ENCODE measurements at places on chromosomes 5 and 9.
A peak's percentile ranks its signal among the peaks of the same experiment; 100 is the strongest.

GRCh38 chr9:127972236-127972871, 8.4 kb downstream of the EEIG1 start:
- DNase-seq, result no peak

DNA sequence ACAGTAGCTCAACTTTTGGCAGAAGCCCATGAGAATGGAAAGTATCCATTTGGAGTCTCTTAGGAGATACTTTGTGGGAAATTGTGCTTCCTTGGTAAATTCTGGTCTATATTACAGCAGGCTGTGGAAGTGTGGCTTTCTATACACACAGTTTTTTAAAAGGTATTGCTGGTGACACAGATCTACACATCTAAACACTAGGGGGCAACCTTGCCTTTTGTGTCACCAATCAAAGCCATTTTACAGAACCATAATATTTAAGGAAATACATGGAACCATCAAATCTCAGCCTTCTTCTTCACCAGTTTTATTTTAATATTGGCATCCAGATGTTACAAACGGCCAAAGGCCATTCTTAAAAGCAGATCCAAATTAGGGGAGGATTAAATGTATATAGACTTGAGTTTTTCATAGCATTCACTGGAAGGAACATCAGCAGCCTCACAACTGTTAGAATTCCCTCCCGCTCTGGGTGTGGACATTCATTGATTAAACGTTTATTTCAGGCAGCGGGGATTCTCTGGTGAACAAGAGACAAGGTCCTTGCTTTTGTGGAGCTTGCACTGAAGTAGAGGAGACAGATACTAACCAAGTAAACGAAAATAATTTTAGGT, 132.4 kb upstream of the EPB41L4A start:
- peak; percentile 53 for DNase-seq

- DNase-seq, result peak; percentile 66
Observed at GRCh38 chr5:79990598-79991507, at the start of gene MTX3. TSS of gene MTX3 (minus strand) at chr5:79991262. CDS start at chr5:79991238, 24 bp downstream.

DNA sequence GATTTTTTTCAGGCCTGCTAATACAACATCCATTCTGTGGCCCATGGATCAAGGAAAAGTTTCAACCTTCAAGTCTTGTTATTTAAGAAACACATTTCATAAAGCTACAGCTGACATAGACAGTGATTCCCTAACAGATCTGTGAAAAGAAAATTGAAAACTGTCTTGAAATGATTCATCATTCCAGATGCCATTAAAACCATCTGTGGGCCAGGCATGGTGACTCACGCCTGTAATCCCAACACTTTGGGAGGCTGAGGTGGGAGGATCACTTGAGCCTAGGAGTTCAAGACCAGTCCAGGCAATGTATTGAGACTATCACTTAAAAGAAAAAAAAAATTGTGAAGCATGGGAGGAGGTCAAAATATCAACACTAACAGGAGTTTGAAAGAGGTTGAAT, 6.0 kb downstream of the RAPGEF6 start:
- DNase-seq, result peak; percentile 48

DNA sequence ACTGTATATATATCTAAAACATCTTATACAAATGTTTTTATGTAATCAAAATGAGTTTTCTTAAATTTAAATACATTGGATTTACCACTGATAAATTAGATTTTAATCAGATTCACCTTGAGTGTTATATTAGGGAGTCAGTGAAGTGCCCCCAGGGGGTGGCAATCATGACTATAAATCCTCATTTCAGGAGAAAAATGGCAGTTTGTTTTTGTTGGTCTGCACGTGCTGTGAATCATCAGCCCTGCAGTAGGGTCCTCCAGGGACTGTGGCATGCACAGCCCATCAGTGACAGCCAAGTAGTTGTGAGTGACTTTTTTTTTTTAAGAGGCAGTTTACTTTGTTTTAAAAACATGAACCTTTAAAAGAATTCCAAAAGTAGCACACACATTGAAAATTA, 65.2 kb downstream of the ZSWIM6 start:
- no peak for DNase-seq

- peak; percentile 55 for DNase-seq
Observed at GRCh38 chr9:121246821-121247561, 21.0 kb upstream of the GSN start.

DNA sequence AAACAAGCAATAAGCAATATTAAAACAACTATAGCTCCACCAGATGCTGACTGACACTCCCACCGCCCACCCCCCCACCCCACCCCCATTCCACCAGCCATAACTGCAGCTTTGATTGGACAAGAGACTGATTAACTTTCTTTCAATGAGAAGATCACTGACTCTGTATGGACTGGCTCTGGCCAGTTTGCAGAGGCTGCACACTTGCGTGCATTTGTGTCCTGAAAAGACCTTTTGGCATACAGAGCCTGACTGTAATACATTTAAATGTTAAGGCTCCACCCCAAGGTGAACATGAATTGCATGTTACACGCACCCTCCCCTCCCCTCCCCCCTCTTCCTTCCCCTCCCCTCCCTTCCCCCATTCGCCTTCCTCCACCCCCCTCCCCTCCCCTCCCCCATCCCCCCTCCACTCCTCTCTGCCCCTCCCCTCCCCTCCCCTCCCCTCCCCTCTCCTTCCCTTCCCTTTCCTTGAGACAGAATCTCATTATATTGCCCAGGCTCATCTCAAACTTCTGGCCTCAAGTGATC, 31.1 kb downstream of the FGD3 start:
- no peak for DNase-seq

DNA sequence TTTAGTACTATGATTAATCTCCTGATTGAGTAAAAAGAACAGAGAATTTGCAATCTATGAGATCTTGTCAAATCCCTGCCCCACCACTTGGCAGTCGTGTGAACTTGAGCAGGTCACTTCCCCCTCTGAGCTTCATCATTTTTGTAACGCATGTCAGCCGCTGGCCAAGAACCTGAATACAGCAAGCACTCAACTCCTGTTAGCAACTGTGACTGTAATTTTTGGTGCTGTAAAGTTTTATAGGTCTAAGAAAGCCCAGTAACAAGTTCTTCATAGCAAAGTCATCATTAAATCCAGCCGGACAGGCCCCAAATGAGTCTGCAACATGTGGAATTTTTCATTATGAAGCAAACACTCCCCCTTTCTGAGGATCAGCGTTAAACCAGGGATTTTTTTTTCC, 49.4 kb downstream of the DRD1 start:
- no peak for DNase-seq

- DNase-seq, result no peak
Observed at GRCh38 chr5:24999732-25000131, 355.0 kb upstream of the CDH10 start.

DNA sequence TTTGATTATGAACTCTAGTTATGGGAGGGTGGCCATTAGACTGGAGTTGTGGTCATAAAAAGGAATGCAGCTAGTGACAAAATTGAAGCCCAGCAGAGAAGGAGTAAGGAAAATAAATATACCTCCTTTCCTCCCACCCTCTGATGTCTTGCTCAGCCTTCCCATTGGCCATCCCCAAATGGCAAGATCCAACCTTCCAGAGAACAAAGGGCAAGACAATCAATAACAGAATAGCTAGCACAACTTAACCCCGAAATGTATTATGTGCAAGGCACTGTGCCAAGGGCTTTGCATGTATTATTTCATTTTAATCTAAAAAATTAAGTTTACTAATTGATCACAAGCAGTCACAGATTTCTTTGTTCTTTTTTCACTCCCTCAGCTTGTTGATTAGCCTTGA, 3.6 kb downstream of the ITGA1 start:
- DNase-seq, result no peak

DNA sequence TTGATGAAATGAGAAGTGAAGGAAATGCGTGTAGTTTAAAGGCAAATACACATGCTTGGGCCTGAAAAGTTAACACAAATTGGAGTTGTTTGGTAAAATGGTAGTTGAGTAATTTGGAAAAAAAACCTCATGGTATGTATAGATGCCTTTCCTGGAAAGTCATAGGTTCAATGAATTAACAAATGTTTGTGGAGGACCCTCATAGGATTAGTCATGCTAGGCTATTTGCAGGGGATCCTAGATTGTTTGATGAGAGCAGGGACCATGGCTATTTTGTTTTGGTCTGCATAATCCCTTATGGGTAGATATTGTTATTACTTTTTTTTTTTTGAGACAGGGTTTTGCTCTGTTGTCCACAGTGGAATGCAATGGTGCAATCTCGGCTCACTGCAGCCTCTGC, 93.5 kb upstream of the NR3C1 start:
- no peak for DNase-seq

- DNase-seq, result peak; percentile 16
Observed at GRCh38 chr9:79610791-79611614, 39.2 kb downstream of the TLE4 start.

DNA sequence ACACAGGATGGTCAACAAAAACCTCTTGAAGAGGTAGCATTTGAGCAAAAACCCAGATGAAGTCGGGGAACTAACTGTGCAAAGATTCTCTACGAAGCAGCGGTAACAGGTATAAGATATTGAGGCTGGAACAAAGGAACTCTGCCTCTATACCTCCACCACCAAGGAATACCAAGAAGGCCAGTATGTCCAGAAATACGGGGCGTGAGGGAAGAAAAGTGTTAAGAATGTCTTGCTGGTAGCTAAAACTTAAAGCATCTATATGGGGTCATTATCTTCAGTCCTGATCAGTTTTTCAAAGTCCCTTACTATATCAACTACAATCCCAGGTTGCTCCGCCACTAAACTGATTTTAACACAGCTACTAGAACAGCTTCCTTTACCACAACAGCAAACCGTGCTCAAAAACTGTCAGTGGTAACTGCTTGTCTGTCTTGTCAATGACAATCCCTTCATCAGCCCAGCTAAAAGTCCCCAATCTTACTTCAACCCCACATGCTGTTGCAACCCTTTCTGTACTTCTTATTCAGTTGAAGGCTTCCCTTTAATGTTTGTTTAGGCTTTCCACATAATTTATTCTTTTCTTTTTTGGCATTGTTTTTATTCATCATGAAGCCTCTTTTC, 9.4 kb downstream of the PAM start:
- DNase-seq, result no peak

- DNase-seq, result no peak
Observed at GRCh38 chr5:127529904-127530682, 12.7 kb downstream of the PRRC1 start.
